ENCODE measurements at places on chromosomes 3 and 15.

- no peak for DNase-seq
These were observed 32.8 kb downstream of the TMEM212 start for GRCh38 chr3:171875923-171876412.

DNA sequence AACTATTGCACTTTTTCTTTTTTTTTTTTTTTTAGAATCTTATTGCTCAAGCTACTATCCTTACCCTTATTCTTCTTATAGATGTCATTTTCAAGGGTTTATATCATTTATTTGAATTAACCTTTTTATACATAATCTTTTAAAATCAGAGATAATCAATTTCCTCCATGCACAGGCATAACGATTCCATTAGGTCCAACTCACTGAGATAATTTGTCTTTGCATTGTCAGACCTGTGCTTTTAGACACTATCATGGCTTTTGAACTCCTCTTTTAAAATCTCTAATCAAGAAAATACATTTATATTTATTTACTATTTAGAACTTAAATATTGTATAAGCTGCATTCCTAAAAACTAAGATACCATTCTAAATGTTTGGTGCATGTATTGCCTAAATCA lies 1454.9 kb downstream of the ZPLD1 start:
- no peak for DNase-seq

DNA sequence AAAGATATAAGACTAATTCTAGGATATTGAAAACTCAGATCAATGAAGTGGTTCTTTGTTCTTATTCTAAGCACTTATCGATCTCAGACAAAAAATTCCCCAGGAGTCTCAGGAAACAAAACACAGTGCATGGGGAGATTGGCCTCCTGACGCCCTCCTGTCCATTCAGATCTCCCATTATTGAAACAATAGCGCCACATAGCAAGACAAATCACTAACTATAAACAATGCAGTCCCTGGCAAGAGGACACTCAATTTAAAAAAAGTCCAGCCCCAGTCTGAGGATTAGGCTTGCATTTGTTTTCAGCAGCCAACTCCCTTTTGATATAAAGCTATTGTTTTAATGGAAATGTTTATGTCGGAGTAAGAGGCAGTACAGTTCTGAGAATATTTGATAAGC lies 528.2 kb downstream of the GABRG3 start:
- no peak for DNase-seq

DNA sequence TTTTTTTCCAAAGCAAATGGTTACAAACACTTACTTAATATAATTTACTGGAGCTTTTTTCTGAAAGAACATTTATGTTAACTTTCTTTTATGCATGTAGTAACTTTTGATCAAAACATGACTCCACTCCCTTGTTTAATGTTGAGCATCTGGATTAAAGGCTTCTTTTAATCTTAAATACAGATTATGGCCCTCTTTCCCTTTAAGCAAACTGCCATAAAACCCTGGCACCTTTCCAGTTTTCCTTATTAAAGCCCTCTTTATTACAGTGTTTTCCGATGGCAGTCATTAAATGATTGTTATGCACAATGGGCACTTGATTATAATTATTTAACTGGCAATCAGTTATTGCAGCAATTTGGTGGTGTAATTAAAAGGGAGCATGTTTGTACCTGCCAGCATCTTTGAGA lies 167.0 kb downstream of the VGLL4 start:
- no peak for DNase-seq

DNA sequence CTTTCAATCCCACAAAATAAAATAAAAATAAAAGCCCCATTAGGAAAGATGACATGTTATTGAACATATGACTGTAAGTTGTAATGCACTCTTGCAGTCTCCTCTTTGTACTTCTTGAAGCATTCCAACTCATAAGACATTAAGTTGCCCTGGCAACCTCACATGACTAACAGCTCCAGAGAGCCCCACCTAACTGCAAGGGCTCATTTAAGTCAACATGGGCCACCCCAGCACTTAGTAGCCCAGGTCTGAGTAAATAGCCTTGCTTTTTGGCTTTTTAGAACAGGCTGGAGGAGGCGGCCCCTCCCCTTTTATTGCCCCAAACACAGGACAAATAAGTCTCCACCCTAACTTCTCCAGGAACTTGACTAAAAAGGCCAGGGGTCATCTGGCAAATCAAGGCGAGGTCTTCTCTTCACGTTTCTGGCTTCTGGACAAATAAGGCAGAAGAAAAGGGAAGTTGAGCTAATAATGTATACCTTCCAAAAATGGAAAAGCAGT lies 135.1 kb downstream of the TMCO5A start:
- DNase-seq = no peak

DNA sequence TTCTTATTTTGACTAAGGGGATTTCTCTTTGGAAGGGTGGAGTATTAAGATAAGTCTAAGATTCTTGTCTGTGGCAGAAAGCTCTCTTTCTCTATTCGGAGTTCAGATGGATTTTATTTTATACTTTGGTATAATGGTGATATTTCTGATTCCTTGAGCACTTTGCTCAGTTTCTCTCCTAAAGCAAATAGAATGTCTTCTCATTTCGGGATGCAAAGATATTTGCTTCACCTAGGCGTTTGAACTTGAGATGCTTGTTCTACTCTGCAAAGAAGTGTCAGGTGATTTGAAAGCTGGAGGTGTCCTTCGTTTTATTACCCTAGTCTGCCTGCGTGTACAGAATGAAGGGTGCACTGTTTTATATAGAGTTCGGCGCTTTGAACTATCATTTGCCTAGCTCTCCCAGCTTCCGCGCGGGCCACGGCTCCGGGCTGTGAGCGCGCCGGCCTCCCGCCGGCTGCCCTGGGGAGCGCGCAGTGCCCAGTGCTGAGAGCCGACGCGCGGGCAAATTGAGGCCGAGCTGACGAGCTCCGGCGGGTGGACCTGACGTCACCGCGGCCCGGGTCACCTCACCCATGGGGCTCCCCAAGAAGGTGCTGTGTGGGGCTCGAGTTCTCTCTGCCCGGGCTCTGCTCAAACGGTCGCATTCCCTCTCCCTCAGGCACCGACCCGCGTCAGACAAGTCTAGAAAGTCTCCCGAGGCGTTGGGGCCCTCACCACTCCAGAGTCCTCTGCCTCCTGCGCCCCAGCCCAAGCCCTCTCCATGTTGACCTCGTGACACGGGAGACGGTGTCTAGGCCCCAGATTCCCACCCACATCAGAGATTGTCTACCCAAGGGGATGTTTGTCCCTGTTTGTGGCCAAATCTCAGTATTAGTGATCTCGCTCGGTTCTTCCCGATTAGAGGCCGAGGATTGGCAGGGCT lies 7.5 kb downstream of the SOX2 start:
- no peak for DNase-seq

DNA sequence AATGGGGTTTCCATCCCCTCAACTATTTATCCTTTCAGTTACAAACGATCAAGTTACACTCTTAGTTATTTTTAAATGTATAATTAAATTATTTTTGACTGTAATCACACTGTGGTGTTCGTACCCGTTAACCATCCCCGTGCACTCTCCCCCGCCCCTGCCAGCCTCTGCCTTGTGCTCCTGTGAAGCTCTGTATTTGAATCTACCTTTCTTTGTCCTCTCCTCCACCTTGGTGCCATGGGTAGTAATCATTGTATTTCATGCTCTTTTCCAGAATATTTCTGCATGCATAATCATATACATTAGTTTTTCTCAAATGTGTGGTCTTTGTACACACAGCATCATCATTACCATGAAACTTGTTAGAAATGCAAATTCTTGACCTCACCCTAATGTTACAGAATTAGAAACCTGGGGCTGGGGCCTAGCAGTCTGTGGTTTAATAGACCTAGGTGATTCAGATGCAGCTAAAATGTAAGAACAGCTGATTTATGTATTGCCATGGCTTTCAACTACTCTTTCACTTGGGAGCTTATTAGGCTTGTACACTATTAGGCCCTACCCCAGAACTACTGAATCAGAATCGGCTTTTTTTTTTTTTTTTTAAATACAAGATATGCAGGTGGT lies 91.5 kb downstream of the STT3B start:
- no peak for DNase-seq

DNA sequence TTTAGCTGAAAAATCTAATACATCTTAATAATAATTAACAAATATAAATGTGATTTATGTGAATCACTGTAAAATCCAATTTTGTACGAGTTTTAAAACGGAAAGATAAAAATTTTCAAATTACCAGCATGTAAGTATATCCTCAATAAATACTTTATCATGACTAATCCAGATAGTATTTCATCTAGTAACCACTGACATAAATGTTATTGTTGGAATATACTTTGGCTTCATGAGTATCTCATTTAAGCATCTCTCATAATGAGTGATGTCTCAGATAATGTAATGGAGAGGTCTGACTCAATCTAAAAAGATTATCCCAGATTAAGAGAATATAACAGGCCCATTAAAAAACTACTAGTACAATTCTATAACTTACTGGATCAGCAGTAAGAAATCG lies 216.3 kb downstream of the STAG1 start:
- DNase-seq = no peak

- DNase-seq = no peak
These were observed 225.6 kb upstream of the ATP11B start for GRCh38 chr3:182567700-182568099.

- DNase-seq = no peak
These were observed 33.5 kb downstream of the SLCO2A1 start for GRCh38 chr3:133996251-133996661.

DNA sequence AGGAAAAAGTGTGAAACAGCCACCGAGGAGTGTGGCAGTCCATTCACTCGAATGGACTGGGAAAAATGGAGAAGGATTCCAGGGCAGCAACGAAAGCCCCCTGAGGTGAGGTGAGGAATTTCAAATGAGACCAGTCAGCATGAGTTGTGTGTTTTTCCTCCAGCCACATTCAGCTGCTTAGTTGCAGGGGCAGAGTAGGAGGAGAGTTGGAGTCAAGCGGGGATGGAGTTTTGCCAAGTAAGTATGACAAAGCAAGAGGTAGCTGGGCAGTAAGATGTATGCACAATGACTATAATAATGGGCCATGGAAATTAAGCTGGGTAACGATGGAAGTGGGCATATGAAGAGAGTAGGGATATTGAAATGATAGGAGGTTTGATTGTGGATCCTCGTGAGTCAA lies 64.4 kb downstream of the CCDC54 start:
- no peak for DNase-seq

GRCh38 chr15:42510258-42511006 lies 15.0 kb downstream of the SNAP23 start:
- no peak for DNase-seq

DNA sequence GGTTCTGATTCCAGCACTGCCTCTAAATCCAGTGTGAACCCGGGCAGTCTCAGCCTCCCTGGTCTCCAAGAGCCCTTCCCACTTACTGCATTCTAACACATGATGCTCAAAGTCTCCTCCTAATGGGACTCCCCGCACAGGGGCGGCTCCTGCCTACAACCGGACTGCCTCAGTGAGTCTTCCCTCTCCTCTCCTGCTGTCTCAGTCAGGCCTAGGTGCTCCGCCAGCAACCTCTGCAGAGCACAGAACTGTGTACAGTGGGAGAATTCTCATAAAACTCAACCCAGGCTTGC lies 28.9 kb downstream of the TBC1D2B start:
- no peak for DNase-seq

DNA sequence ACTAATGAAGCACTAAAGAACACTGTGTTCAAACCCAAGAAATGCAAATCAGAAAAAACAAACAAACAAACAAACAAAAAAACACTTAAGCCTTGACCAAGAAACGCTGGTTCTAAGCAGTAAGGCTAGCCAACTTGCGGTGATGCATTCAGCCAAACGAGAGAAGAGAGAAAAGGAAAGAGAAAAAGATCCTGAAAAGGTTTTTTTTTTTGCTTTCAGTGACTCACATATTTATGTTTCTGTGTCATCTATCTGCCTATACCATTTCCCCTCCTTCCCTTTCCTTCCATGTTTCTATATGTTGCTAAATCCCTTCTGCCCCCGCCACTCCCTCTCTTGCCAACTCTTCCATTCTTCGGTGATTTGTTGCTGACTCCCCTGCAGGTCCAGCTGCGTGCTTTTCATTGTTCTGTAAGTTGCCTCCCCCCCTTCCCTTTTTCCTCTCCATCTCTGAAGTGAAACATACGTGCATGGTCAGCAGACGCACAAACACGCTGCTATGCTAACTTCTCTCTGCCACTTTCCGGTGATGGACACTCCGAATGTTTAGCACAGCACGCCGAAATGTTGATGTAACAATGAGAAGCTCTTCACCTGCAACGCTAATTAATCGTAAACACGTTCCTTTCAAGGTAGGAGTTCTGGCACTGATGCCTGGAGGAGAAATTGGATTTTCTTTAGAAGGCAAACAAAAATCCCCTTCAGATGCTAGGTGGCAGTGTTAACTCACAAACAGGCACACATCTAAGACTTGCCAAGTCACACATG lies 154.4 kb downstream of the TUSC7 start:
- no peak for DNase-seq

- no peak for DNase-seq
These were observed 32.2 kb upstream of the SEC22A start for GRCh38 chr3:123169492-123169929.

DNA sequence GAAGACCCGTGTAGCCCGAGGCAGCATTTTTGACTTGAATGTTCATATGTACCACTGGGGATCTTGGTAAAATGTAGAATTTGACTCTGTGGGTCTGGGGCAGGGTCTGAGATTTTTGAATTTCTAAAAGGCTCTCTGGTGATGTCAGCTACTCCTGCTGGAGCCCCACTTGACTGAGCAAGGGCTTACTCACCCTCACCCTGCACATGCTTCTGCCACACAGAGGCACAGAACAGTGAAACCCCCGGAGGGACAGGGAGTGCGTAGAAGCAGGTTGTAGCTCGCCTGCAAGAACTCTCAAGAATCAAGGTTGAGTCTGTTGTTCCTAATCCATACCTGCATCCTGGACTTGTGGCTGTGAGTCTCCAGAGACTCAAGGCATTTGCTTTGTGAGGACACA lies 41.1 kb downstream of the SLCO3A1 start:
- DNase-seq = no peak

DNA sequence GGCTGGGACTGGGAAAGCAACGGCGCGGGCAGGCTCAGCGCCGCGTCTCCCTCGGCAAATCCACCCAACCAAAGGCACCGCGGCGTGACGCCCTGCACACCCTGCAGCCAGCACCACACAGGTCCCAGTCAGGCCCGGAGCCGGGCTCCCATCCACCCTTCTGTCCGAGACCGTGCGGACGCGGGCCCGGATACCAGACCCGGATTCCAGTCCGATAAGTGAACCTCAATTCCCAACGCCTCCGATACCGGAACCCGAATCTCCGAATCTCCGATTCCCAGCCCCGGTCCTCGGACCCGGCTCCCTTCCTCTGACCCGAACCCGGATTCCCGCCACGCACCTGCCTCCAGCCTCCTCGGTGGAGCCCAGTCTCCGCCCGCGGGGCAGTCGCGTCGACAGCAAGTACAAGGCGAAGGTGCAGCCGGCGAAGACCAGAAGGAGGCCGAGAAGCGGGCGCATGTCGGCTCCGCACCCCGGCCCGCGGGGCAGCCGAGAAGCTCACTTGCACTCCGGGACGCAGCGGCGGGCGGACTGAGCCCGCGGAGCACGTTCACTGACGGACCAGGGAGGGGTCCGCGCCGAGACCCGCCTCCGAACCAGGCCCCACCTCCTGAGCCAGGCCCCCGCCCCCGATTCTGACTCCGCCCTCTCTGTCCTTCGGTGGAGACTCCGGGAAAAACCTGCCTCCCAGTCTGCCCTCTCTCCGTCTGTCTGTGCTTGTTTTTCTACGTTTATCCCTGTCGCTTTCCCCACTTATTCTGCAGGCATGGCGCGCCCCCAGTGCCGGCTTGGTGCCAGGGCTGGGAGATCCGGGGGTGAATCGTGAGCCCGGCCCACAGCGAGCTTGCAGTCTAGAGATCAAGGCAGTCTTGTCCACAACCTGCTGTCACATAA lies at the start of gene TMEM41A:
Gene TMEM41A, minus strand, starts transcription at position 533 of the 894 bp plus-strand sequence. Its CDS starts 74 bp downstream, at position 459.
- DNase-seq = peak; percentile 79
